ENCODE measurements at places on chromosomes 12 and 14.

DNA sequence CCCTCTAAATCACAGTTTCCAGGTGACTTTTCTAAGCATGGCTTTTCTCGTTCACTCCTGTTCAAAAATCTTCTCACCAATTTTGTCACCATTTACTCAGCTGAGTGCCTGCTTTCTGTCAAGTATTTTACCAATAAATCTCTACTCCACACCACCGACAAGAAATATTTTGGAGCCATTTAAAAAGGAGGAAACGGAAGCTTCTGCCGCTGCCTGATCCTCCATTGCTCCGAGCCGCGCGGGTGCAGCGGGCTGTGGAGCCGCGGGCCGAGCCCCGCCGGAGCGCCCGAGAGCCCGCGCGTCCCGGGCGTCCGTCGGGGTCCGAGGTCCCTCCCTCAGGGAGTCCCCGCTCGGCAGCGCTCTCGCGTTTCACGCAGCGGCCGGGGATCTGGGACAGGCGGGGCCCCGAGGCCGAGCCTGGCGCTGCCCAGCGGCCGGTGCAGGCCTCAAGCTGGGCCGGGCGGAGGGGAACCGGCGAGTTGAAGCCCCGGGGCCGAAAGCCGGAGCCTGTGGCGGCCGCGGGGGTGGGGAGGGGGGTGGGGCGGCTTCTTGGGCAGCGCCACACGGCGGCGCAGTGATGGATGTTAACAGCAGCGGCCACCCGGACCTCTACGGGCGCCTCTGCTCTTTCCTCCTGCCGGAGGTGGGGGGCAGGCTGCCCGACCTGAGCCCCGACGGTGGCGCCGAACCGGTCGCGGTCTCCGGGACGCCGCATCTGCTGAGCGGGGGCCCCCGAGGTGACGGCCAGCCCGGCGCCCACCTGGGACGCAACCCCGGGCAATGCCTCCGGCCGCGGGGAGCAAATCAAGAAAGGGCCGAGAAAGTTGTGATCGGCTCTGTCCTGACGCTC is 1.1 kb upstream of the HEBP1 start:
- DNase-seq: peak; percentile 35

DNA sequence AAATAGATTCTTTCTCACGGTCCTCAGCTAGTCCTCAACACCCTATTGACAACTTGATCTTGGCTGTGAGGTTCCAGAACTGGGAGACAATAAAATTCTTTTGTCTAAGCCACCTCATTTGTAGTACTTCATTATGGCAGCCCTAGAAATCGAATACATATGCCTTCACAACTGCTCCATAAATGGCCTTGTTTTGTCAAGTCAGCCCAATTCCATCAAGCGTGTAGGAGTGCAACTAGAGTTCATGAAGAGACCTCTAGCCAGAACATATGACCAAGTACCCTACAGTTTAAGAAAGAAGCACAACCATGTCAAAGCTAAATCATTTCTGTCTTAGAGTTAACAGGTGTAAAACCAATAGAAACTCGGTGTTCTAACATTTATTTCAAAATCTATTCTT is 45.0 kb upstream of the PLEKHA5 start:
- no peak for DNase-seq

DNA sequence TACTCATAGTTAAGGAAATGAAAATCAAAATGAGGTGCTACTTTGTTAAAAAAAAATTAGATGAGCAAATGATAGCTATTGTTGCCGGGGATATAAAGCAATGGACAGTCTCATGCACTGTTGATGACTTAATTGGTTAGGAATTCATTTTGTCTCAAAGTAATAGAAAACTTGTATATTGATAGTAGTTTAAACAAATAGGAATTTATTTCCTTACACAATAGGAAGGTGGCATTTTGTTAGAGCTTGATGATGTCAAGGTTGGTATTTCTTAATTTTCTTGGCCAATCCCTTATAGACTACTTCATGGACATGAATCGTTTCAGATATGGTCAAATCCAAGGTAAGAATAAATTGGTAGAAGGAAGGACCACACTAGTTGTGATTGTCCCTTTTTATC is 7.8 kb downstream of the PRPF39 start:
- no peak for DNase-seq

DNA sequence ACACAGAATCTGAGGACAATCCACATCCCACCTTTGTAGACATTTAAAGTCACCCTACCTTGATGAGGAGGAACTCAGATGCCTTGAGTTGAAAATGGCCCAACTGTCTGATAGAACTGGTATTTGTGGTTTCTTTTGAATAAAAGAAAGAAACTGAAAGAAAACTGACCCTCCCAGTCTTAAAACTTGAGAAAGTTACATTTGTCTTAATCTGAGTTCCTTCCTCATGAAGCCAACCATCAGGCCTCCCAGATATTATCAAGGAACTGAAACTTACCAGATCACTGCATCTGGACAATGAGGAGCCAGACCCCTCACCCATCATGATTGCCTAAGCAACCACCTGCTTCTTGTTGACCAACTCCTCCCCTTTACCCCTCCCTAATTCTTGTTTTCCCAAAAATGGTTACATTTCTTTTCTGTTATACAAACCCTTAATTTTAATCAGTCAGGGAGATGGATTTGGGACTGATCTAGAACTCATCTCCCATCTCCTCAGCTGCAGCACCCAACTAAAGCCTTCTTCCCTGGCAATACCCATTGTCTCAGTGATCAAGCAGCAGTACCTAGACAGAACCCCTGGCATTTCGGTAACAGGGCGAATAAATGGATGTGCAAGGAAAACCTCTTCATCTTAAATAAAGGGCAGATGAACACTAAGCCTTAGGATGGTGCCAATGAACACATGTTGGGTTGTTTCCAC is 72.0 kb upstream of the RESF1 start:
- DNase-seq: no peak

- DNase-seq: no peak
Measured at GRCh38 chr14:91866511-91867295, 633 bp downstream of the TC2N start.

GRCh38 chr14:52244997-52245396 is 22.5 kb upstream of the PTGDR start:
- no peak for DNase-seq

DNA sequence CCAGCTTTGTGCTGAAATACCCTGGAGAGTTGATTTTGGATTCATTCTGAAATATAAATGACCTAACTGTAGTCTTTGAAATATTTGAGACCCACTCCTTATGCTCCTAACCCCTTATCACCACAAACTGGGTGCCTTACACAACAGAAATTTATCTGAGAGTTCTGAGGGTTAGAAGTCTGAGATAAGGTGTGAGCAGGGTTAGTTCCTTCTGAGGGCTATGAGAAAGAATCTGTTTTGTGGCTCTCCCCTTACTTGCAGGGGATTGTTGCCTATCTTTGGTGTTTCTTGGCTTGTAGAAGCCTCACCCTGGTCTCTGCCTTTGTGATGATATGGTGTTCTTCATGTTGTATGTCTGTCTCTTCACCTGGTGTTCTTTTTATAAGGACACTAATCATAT is 91.7 kb downstream of the DERA start:
- no peak for DNase-seq

- DNase-seq: peak; percentile 58
Measured at GRCh38 chr12:54419088-54419887, at the start of gene ITGA5. TSS of gene ITGA5 (minus strand) at chr12:54419266. CDS start at chr12:54419198, 68 bp downstream.

GRCh38 chr12:114092981-114093380 is 126.9 kb upstream of the RBM19 start:
- no peak for DNase-seq

DNA sequence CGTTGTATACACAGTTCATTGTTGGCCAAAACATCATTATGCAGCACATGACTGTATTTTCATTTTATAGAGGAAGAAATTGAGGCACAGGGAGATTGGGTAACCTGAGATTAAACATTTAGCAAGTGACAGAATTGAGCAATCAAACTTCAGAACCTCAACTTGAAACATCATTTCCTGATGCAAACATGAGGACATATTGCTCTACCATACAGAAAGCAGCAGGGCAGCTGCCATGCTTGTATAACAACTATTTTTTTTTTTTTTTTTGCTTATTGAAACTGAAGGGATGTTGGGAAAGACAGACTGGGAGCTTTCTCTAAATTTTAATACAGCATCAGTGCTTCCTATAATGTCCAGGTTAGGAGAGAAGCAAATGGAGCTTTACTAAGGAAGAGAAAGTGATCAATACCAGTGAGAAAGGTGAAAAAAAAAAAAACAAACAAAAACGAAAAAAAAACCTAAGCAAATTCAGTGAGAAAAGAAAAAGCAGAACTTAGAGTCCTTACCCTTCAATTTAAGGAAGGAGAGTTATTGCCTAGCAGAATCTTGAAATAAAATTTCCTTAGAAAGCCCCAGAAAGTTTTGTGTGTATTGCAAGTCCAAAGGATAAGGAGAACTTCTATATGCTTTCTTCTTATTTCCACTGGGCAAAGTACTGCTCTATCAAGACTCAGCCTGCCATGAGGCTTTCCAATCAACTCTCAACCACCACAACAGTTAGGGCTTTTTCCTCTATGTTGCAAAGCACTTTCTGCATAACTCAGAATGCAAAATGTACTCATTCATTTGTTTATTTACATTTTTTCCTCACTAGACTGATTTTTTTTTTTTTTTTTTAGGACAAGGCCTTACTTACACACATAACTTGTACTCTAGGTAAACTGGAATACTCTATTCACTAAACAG is 21.6 kb downstream of the BTG1 start:
- no peak for DNase-seq

GRCh38 chr14:37443461-37443860 is 151.6 kb downstream of the FOXA1 start:
- DNase-seq: no peak

- DNase-seq: no peak
Measured at GRCh38 chr14:36105401-36105800, 71.1 kb downstream of the PTCSC3 start.

- DNase-seq: no peak
Measured at GRCh38 chr14:56120091-56120691, 2.0 kb downstream of the PELI2 start.

DNA sequence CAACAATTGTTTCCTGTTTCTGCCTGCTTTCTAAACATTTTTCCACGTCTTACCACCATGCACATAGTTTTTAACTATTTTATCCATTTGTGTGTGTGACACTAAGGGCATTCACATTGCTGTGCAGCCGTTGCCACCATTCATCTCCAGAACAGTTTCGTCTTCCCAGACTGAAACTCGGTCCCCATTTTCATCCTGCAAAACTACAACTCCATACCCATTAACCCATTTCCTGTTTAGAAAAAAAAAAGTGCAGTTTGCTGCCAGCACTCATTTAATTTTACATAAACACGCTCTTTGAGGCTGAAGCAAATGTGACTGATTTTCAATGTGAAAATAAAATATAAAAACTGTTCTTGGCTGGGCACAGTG is 15.5 kb downstream of the UBC start:
- DNase-seq: no peak

DNA sequence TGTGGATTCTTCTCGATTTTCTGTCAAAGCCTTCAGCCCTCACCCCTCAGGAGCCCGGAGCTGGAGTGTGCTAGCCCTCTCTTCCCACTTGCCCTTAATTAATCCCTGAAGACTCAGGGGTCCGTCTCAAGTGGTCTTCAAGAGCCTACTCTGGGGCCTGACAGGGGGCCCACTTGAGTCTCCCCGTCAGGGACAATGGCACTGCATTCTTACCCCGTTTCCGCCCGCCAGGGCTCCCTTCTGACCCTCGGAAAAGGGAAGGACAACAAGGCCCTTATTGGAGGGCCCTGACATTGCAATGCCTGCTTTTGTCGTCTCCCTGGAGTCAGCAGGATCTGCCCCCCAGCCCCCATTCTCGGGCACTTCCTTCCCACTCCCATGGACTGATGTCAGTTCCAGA is 34.4 kb downstream of the TBX3 start:
- no peak for DNase-seq

DNA sequence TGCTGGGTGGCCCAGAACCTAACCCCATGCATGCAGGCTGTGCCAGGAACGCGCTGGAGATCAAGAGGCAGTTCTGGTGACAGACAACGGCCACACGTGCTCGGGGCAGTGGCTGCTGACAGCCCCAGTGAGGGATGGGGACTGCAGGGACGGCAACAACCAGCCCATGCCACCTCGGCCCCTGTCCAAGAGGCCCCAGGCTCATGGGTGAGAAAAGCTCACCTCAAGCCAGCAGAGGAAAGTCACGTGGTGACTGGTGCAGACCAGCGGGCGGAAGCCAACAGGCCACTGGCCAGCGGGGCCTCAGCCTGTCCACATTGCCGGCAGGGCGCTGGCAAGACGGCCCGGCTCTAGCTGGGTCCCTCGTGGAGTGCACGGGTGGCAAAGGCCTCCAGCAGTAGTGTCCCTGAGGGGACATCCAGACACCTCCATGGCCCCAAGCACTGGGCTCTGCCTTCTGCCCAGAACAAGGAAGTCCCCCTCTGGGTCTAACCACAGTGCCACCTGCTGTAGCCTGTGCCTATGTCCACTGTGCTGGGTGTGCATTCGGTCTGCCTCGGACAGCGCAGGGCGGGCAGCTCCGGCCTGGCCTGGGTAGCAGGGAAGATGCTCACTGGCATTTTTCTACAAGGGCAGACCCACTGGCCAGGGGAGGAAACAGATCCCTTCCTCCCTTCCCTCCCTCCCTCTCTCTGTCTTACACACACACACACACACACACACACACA is 134.1 kb downstream of the NCOR2 start:
- no peak for DNase-seq

DNA sequence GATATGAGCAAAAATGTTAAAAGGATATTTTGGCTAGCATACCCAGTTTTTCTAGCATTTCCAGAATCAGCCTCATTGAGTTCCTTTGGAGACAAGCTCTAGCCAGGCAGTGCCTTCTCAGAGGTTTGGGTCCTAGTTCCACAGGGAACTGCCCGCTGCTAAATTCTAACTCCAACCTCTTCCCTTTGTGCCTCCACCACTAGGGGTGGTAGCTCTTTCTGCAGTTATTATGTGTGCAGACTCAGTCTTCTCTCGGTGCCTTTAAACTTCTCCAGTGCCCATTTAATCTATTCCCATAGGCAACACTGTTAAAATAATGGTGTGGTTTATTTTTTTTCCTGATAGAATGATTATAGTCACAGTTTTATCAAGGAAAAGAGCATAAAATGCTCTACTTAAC is 21.5 kb upstream of the SLC25A3 start:
- DNase-seq: no peak

- DNase-seq: no peak
Measured at GRCh38 chr12:109880938-109881337, 597 bp upstream of the GLTP start.

DNA sequence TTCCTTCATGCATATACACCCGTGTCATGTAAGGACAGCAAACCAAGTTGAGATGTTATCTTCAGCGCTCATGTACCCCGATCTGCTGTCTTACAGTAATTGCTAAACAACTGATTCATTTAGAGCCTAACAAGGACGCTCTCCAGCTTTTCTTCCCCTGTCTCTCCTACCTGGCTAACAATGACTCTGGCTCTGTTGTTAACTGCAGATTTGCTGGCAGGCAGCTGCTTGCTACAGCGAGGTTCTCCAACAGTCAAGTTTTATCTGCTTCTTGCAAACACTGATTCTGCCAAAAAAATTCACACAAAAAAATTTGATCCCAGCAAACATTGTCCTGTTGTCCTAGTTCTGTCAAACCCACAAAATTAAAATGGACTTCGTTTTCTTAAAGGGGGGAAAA is 101.6 kb downstream of the OTX2 start:
- DNase-seq: no peak

GRCh38 chr14:23379366-23380196 is 2.7 kb downstream of the CMTM5 start:
- DNase-seq: peak; percentile 74

- DNase-seq: no peak
Measured at GRCh38 chr12:7339675-7340074, 35.8 kb downstream of the ACSM4 start.

Measured in activated CD8-positive, alpha-beta memory T cell treated with anti-CD3 and anti-CD28 coated beads, Interleukin-2, amount 50 U/mL, for 4 hours (primary cell).